ENCODE measurements at places on chromosomes 5 and 9.

DNA sequence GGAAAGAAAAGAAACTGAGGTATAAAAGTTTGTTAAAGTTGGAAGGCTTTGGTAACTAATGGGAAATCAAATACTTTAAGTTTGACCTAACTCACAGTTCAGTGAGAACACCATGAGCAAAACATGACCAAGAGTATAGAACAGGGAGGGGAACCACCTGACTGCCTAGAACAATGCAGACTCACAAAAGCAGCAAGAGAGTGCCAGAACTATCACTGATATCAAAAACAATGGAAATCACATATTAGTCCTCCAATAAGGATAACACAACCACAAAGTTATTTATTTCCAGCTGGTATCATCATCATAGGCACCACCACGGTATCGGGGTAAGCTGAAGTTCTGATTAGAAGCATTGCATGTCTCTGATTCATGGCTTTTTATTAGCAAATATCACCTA lies 77.5 kb downstream of the TRPM6 start:
- DNase-seq = no peak

- DNase-seq = no peak
Measured at GRCh38 chr5:72767289-72768010, 49.0 kb upstream of the TNPO1 start.

DNA sequence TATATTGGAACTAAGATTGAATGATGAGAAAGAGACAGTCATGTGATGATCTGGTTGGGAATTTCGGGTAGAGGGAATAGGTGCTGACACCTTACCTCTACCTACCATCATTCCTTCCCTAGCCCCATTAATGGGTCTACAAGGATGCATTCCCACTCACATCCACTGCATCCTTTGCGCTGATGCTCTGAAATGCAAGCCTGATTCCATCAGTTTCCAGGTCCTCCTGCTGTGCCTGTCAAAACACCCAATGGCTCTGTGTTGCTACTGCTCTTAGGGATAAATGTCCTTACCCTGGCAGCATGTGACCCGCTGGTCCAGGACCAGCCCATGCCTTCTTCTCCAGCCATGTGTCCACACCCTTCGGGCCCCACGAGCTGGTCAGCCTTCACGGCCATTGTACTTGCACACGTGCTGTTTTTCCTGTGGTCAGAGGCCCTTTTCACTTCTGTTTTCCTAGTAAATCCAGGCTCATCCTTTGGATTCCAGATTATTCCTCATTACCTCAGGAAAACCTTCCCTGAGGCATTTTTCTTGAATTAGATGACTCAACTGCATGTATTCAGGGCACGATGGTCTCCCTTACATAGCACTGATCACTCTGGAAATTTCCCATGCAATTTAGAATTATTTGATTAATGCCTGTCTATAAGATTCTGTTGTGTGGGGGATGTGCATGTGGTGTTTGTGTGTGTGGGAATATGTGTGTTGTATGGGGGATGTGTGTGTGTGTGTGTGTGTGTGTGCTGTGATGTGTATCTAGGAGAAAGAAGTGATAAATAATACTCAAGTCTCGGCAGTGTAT lies 185.0 kb downstream of the DIRAS2 start:
- DNase-seq = no peak

- DNase-seq = no peak
Measured at GRCh38 chr9:76023715-76024195, 133.3 kb downstream of the PCSK5 start.

DNA sequence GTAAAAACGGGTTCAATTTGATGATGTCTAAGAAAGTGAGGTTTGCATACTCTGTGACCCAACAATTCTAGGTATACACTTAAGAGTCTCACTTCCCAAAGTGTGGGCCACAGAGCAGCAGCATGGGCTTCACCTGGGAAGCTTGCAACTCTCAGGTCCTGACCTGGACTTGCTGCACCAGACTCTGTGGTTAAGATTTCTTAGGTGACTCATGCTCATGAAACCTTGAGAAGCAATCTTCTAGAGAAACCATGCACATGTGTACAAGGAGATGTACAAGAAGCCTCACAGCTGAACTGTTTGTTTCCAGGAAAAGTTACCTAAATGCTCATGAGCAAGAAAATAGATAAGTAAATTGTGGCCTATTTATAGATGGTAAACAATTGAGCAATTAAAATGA lies 30.0 kb downstream of the DNAJC21 start:
- no peak for DNase-seq

DNA sequence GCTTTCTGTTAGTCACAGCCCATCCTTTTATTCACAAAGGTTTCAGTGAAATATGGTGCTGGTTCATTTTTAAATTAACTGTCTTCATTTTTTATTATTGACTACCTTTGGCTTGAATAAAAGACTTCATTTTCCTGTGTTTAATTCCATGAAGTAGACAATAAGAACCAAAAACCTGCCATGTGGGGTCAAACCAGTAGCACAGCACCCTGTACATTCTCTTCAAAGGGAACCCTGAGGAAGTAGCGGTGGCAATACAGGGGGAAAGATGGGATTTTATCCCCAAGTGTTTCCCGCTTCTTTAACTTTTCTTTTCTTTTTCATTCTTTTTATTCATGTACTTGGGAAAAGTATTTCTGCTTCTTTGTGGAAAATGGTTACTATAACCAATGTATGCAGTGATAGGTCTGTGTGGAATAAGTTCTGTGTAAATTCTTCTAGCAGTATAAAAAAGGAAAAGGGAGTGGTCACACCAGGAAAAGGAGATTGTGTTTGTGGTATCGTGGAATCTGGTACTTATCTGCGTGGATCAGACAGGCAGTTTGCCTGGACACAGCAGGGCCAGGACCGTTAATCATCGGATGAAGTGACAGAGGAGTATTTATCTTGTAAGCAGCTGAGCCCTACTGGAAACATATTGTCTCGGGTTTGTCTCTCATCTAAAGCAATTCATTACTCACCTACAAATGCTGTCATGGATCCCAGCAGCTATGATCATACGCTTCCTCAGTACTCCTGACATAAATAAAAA lies 94.2 kb downstream of the PPIC start:
- no peak for DNase-seq

GRCh38 chr5:170144286-170145023 lies 38.8 kb downstream of the FOXI1 start:
- DNase-seq = no peak

- peak; percentile 91 for DNase-seq
Measured at GRCh38 chr5:141636413-141637122, at the start of the genes HDAC3 and RELL2. TSS of gene HDAC3 (minus strand) at chr5:141636849. CDS start at chr5:141636790, 59 bp downstream. TSS of gene RELL2 (plus strand) at chr5:141636997. CDS start at chr5:141638226, 1,229 bp downstream.

DNA sequence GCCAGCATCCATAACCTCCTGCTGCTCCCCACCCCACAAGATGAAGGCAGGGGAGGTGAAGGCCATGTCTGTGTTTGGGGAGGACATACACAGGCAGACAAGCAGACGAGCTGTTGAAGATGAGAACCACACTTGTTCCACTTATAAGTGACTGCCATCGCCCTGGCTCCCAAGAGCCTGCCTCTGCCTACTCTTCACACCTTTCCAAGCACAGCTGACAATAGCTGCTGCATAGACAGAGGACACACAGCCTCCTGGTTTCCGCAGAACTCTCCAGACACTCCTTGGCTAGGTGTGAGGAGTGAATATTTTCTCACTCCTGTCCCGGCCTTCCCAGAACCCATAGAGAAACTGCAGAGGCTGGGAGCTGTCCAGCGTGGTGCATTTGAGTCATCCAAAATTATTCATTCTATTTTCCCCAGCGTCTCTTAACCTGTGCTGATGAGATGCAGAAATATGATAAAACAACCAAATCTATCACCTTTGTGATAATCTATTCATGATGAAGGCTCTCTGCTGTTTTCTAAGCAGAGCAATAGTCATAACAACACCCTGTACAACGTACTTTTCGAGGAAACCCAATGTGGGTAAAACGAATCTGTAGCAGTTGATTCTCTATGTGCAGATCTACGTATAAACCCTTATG lies 24.7 kb downstream of the KLF9 start:
- DNase-seq = peak; percentile 55

GRCh38 chr5:139232147-139232724 lies 34.1 kb upstream of the SIL1 start:
- no peak for DNase-seq

DNA sequence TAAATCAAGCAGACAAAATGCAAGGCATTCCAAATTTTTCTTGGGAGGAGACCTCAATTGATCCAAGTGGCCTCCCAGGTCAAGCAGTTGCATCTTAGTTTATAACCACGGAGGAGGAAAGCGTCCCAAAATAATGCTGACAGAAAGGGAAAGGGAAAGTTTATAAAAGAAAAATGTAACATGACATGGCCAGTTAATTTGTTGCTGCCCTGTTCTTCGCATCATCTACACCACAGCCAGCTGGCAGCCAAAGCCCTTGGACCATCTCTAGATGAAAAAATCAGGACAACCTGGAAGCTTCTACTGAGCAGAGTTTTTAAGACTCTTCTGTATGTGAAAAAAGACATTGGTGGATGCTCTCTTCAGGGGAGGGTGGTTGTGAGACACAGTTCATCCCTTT lies 128.8 kb upstream of the FBXL7 start:
- no peak for DNase-seq

DNA sequence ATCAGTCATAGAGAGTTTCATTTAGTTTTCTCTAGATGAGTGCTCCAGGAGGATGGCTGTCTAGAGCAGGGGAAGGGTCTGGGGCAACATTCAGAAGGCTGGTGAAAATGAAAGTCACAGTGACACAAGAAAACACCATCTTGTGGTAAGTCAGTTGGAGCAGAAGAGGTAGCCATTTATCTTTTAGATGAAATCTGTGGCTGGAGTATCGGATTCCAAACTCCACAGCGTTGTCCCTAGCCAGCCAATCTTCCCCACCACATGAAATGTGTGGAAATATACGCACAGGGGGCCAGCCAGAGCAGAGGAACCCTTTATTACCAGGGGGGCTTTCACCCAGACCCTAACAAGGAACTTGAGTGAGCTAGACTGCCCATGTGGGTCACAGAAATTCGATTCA lies 15.9 kb upstream of the TNFAIP8 start:
- no peak for DNase-seq

DNA sequence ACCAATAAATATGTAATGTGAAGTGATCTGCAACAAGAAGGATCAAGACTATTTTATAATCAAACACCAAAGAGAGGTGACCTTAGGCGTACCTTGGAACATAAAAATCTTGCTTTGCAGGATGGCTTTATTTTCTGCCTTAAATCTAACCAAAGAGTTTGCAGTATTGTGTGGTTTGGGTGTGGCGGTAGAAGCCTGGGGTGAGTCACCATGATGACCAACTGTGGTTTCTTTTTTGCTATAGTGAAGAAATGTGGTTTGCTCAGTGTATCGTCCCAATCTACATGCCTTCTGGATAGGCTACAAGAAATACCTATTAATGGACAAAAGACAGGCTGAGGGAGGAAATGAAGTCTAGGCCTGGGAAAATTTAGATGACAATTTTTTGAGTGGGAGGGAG lies 5.1 kb upstream of the CAST start:
- no peak for DNase-seq

DNA sequence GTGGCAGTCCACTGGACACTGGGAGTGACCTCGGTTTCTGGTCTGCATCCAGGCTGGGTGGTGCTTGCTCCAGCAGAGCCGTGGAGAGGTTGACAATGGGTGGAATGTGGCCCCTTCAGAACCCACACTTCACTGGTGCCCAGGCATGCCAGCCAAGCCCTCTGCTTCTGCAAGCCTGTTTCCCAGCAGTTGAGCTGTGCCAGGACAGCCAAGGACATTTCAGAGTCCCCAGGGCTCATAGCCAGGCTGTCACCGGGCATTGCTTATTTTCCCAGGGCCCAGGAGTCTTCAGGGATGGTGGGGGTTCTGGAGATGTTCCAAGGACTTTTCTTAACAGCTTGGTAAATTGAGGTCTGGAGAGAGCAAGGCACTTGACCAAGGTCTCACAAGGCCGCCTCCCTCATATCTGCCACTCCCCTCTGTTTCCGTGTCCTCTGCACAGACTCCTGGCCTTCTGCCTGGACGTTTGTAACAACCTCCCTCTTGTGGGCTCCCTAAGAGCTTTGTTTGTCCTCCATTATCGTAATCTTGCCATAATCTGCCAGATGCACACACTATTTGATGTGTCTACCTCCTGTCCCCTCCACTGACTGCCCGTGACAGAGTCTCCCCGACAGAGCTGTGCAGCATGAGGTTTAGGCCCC lies 3.8 kb upstream of the NDST1 start:
- no peak for DNase-seq

GRCh38 chr5:78260771-78261170 lies 33.7 kb downstream of the AP3B1 start:
- no peak for DNase-seq

- DNase-seq = no peak
Measured at GRCh38 chr9:16652582-16652981, 217.9 kb downstream of the BNC2 start.

DNA sequence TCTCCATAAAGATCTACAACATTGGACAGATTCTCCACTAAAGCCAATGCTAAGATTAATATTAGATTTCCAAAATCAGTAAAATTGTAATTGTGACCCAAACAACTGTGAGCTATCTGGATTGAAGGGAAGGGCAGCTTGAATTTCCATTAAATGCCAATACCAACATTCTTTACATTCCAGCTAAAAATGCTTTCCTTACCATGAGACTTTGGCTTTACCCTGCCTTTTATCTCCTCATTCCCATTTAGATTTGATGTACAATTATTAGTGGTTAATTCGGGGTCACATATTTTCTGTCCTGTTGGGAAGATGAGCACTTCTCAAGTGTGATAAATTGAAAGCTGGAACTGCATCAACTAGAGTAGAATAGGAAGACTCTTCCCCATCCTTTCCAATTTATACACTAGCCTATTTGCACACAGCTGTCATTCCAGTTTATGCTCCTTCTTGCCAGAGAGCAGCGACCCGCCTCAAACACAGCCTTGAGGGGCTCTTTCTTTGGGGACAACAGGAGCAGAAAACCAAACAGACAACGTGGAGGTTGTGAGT lies 33.1 kb upstream of the MYOT start:
- peak; percentile 19 for DNase-seq

DNA sequence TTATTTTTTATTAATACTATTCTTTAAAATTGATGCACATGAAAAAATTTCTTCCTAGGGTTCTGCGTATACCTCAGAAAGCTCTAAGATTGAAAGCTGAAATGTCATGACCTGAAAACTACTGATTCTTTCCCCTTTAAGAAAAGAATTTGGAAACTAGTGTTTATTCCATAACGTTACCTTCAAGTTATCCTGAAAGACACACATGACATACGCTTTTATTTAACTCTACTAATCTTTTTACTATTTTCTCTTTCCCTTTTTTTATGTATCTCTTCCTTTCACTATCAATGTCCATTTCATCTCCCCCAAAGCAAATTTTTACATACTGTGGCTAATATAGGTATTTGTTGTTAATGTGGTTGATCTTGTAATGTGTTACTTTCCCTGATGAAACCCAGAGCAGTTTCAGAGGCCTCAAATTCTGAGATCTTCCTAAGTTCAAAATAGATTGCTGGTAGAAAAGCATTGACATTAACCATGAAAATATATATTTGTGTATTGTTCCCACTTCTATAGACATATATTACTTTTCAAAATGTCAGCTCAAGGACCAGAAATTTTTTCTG lies 7.4 kb downstream of the NIPBL start:
- no peak for DNase-seq

- no peak for DNase-seq
Measured at GRCh38 chr5:116271446-116272025, 186.7 kb downstream of the COMMD10 start.

All from cerebellar cortex (tissue), 1 donor.